SK-N-SH (cell line): ENCODE measurements at places on chromosomes 6 and 20.

DNA sequence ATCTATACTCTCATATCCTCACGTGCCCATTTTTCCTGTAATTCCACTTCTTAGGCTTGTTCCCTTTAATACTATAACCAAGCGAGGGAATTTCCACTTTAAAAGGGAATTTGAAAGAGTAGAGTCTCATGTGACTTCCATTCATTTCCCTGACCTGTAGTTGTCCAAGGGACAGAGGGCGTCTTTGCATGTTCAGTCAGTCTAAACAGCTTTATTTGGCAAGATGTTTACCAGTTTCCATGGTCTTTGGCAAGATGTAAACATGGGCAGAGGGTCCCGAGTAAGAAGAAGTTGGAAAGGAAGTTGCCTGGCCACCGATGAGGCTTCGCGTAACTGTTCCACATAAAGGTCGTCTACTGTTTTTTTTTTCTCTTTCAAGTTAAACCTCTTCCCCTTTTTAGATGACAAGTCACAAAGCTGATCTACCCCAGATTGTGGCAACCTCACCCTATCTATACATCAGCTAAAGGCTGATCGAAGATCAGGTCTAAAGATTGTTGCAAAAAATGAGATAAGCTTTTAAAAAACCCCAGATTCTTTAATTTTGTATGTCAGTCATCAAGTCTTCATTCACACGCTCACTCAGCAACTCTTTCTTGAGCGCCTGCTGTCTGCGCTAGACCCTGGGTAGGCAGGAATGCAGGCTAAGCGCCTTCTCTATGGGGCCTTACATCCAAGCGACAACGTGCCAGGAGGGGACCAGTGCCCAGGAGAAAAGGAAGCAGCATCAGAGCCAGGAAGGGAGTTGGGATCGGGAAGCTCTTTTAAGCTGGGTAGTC lies 31.7 kb upstream of the CCR6 start:
- no peak for DNase-seq

GRCh38 chr6:31576897-31577578 lies 1.7 kb downstream of the TNF start:
- no peak for DNase-seq

- DNase-seq, result no peak
These were observed 126.8 kb downstream of the FOXC1 start for GRCh38 chr6:1736346-1737105.

DNA sequence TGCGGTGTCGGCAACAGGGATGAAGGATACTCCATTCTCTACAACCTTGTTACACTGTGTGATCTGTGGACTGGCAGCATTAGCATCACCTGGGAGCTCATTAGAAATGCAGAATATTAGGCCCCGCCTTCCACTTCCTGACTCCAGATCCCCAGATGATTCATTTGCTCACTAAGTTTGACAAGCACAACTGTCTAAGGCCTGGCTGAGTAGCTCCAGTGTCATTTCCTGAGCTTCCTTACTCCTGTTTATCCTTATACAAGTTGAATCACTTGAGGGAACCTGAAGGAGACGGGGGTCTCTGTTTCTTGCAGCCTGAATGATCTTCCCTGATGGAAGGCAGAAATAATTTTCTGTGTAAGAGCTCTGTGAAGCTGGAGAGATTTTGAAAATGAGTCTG lies 32.7 kb upstream of the PROKR2 start:
- DNase-seq, result no peak

GRCh38 chr6:24492475-24492874 lies 2.3 kb upstream of the ALDH5A1 start:
- no peak for DNase-seq

DNA sequence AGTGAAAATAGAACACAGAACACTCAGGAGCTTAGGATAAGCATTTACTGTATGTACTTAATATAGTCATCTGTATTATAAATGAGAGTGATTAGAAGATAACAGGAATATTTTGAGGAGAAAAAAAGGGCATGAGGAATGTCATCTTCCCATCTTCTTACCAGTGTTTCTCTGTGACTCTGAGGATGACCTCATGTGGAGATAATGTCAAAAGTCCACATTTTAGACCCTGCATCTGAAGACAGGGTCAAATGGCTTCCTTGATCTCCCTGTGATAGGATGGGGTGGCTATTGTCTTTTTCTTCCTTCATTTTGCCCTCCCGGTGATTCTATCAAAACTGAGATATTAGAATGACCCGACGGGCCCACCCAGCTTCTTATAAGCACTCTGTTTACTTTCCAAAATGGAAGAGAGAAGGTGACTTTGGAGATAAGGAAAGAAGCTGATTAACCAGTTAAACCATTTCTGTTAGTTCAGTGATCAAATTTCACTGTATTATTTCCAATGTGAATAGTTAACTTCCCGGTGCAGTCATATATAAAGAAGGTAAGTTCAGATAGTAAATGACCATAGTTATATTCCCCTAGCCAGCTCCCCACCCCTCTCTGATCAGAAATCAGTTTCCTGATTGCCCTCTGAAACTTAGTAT lies 115.7 kb upstream of the SALL4 start:
- DNase-seq, result no peak

DNA sequence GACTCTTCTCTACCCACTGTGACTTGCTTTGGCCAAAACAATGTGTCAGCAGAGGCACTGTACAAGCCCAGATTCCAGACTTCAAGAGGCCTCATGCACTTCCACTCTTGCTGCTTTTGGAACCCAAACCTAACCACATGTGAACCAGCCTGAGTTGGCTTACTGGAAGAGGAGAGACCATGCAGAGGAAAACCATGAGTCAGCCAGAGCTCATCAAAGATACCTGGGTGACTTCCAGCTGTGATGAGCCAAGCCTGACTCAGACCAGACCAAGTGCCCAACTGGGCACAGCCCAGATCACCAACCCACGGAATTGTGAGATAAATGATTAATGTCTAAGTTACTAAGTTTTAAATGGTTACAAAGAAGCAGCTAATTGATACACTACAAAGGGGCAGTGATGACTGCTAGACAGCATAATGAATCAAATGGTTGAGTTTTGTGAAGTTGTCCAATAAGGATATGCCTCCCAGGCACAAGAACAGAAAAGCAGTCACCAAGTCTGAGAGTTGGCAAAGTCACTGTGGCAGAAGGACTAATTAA lies 16.2 kb upstream of the BEND6 start:
- no peak for DNase-seq

DNA sequence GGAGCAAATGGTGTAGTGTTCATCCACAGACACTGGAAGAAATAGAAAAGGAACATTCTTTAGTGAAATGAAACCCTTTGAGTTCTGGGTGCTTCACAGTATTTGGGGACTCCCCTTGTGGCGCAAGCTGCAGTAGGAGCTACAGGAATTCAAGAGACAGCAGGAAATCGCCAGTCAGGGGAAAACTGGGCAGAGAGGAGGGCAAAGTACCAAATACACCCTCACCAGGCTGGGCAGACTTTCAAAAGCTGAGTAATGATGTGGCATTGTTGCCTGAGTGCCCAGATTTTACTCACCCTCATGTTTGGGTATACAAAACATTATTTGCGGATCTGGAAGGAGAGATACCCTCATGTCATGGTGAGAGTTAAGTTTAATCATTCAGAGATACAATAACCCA lies 97.9 kb downstream of the SOD2 start:
- DNase-seq, result no peak

DNA sequence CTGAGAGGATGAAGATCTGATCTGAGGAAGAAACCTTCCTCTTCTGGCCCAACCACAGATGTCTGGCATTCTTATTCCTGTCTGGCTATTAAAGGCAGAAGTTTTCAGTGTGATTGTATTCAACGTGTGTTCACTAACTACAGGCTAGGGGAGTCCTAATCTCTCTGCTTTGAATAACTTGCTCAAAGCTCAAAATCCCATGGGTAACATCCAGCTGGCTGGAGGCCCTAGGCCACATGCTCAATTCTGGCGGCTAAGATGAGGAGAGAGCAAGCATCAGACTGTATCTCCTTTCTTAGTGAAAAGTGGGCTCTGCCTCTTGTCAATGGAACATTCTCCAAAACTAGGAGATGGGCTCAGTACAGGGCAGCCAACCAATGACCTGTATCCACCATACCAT lies 478.0 kb downstream of the KIF16B start:
- DNase-seq, result no peak
